NCI-H1092 (cell line): ENCODE measurements at places on chromosomes 13 and 19.

DNA sequence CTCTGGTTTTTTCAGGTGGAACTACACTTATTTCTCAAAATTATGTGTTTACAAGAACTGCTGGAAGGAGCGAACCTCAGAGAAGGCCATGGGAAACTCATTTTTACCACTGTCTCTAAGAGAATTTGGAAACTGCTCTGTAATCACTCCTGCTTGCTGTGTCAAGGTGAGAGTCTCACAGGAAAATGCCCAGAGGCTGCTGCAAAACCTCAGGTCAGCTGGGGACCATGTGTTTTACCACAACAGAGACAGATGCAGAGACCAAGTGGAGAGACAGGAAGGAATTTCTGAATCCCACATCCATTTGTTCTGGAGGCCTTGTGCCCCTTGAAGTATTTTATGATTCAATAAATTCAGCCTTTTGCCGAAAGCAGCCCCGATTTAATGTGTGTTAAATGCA lies 743.8 kb upstream of the SLC10A2 start:
- no peak for DNase-seq

DNA sequence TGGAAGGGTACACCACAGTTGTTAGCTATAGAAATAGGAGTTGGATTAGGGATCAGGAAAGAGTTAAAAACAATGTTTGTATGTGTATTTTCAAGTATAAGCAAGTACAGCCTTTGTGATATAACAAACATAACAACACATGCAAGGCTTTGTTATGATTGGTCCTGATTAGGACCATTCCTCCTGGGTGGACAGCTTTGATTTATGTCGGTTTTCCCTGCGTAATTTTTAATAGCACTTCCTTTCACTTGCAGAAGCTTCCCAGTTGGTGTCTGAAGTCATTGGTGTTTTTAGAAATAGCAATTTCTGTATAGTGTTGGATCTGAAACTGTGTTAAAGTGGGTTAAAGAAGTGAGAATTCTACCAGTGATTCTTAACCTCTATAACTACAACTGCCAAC lies 10.0 kb downstream of the FNDC3A start:
- no peak for DNase-seq

GRCh38 chr13:98888222-98888889 lies 89.5 kb downstream of the DOCK9 start:
- no peak for DNase-seq

DNA sequence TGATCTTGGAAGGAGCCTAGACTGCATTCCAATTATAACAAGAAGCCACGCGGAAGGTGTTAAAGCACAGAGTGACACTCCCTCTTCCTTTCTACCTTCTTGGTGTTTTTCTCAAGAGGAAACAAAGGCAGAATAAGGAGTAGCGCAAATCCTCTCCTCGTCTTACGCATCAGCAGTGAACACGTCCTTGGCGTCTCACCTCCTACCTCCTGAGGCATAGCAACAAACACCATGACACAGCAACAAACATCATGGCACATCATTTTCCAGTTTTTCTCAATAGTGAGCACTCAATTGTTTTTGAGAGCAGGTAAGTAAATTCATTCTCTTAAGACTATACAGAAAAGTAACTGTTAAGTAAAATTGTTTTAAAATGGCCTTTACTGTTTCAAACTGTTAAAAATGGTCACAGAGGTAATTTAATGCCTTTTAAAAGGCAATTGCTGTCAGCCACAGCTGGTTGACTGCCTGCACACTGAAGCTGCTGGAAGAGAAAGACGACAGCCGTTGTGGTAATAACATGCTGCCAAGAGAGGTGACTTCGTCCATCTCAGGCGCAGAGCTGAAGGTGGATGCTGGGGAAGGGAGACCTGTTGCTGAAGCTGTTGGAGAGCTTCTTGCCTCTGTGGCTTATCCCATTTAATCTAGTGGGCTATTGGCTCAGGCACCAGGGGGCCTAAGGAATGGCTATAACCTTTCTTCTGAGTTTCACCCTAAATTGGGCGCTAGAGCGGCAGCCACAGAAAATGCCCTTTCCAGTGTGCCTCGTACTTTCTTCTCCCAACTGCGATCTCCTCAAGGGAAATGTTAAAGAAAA lies 703.7 kb downstream of the UQCRFS1 start:
- no peak for DNase-seq

DNA sequence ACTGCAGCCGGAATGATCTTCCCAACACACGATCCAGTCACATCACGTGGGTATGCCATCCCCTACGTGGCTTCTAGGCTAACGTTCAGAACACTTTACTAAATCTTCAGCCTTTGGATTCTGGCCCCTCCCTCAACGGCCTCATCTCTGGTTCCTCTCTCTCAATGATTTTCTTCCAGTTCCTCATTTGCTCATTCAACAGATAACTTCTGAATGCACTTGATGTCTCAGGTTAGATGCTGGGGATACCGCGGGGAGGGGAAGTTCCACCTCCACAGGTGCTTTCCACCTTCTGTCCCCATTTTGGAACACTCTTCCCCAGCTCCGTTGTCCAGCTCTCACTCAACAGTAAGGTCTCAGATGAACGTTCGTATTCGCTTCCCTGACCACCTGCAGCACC lies 66.1 kb downstream of the ATP7B start:
- no peak for DNase-seq

DNA sequence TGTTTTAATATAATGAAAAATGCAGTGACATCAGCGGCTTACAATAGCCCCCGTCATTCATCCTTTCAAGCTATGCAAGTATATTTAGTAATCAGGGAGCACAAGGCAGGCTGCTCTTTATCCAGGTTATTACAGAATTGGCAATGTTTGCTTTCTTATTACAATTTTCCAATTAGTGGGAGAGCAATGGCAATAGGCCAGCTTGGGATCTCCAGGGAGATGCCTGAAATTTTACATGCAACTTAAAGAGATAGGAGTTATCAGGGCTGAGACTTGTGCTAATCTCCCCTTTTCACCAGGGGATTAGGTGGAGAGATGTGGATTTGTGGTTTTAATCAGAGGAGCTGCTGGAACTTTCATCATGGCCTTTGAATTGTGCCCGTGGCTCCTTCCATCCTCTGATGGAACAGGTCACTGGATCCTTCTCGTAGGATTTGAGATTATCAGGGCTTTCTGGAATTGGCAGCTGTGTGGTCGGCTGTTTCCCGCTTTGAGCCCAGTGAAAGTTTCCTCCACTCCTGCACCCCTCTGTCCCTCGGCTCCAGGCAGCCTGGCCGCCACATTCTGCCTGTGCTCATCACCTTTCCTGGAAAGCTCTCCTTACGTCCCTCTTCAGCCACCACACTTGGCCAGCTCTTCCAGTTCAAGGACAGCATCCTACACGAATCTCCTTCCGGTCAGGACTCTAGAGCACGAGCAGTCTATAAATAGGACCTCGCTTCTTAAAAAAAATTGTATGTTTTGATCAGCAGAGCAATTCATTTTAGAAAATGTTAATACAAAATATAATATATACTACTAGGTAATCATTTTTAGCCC lies 47.0 kb downstream of the CBY2 start:
- peak; percentile 28 for DNase-seq

- no peak for DNase-seq
Observed at GRCh38 chr19:5128251-5128935, 159.5 kb downstream of the KDM4B start.

DNA sequence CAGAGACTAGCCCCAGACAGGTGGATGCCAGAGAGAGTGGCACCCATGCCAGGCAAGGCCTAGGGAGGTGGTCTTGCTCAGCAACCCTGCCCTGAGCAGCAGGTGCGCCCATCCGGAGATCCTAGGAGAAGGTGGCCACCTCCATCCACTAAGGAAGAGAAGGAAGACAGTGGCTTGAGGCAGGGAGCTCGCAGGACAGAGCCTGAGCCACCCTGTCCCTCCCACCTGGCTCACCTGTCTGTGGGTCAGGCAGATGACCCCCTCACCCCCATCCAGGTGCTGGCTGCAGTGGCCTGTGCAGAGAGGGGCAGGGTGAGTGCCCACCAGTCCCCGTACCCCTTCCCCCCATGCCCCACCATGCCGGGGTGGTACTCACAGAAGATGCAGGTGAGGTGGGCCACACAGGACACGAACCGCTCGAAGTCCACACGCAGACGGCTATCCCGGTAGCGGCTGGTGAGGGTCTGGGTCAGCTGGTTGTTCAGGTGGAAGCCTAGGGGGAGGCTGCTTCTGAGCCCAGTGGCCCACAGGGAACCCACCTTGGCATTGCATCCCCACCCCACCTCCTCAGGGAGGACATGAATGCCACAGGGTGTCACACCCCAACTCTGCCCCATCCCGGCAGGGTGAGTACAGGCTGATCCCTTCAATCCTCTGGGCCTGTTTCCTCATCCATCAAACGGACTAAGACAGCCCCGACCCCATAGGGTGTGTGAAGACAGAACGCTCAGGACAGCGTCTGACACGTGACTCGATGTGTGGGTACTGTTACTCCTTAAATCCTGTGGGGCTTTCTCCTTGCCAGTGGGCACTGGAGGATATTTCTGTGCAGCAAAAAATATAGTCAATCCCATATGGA lies 13.3 kb downstream of the CAPN12 start:
- DNase-seq, result no peak
